ENCODE measurements at places on chromosomes 12 and 14.

GRCh38 chr14:95608637-95609235, 73.9 kb downstream of the GLRX5 start:
- DNase-seq = no peak

DNA sequence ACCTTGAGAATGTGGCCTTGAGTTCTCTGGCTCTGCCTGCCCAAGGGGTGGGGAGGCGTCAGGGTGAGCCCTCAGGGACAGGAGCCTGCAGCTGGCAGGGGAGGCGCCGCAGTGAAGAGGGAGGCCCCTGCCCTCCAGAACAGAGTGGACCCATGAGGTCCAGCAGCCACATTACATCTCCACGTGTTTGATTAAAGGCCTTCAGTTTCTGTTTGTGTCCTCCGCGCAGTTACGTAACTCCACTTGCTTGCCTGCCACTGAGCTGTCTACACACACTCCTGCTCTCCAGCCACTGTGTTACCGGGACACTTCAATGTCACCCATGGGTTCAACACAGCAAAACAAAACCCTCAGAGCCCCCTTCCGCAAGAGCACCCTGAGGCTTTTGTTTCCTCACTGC, 70.4 kb downstream of the CHGA start:
- no peak for DNase-seq

DNA sequence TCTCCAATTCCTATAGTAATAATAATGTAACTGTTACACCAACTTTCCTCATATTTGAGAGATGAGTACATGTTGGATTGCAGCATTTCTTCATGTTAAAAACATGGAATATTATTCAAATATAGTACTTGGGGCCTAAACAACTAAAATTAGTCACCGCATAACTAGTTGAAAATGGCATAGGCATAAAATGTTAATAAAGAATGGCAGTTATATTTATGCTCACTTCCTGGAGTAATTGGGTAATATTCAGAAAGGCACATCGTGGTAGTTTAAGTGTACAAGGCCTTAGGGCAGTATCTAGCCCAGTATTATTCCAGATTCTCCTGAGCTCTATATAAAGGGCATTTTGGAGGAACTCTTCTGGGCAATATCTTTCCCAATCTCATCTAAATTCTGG, 46.0 kb downstream of the ERGIC2 start:
- DNase-seq = no peak

DNA sequence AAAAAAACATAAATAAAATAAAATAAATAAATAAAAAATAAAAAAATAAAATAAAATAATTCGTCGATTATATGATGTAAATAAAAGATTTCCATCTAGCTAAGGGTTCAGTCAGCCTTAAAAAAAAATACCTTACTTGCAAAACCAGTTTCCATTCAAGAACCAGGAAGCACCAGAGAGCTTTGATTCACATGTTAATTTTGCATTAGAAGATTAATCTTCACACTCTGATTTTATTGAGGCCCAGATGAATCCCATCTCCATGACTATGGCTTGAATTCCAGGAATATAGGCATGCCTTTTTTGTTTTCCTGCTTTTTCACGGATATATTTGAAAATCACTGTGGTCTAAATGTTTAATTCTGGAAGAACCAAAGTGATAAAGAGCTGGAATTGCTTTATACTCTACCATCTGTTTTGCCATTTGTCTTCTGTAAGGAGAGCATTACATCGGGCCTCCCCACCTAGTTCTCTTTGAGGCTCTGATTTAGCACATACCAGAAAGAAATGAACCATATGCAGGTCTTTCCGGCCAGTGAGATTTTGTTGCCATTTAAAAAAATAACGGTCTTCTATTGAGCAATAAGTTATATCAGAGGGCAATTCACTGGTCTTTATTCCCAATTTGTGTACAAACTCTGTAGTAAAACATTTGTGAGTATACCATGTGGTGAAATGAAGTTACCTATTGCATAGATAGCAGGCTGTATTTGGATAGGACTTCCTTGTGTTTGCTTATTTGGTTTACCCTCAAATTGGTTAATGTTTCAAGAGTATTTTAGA, 175.5 kb downstream of the AEBP2 start:
- no peak for DNase-seq

- no peak for DNase-seq
Measured at GRCh38 chr14:100150932-100151587, 8.4 kb downstream of the DEGS2 start.

DNA sequence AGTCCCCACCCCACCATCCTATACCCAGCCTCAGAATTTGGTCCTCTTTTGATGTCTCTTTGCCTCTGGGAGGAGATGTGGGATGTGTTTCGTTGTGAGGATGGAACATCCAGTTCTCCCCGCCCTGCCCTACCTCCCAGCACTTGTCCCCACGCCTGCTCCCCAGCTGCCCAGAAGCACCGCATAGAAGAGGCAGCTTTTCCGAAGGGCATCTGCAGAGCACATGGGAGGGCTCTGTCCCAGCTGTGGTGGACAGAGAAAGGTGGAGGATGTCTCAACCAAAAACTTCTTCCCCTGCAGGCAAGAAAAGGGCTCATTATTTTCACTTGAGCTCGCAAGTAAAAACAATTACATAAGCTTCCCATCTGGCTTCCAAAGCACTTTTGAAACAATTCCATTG, 302.6 kb downstream of the PCNX1 start:
- DNase-seq = no peak

DNA sequence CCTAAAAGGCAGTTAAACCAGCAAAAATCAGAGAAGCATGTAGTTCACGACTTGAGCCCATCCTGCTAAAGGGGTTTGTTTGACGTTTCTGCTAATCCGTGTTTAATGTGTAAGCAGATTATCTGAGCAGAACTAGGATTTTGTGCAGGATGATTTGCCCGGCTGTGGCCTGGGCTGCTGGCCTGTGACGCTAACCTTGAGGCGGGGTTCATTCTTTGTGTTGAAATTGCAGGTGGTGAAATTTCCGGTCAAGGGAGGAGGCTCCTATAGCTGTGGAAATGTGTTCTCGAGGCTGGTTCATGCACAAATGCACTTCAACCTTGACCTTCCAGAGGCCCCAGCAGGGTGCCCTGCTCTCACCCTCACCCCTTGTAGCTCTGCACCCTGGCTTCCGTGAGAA, 63.7 kb downstream of the SLC24A4 start:
- peak; percentile 6 for DNase-seq

DNA sequence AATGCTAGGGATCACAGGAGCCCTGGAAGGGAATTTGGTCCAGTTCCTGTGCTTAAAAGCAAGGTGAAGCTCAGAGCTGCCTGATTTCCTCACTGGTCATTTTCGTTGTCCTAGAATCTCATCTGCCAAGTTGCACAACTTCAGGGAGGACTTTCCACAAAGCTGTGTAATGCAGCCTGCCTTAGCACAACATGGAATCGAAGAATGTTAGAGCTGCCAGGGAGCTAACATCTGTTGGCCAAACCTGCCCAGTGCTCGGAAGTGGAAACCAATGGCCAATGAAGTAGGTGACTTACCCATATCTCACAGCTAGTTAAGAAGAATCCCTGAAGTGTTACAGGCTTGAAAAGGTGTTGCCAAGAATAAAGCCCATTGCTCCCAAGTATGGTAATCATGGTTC, 79.9 kb upstream of the SSTR1 start:
- DNase-seq = no peak

DNA sequence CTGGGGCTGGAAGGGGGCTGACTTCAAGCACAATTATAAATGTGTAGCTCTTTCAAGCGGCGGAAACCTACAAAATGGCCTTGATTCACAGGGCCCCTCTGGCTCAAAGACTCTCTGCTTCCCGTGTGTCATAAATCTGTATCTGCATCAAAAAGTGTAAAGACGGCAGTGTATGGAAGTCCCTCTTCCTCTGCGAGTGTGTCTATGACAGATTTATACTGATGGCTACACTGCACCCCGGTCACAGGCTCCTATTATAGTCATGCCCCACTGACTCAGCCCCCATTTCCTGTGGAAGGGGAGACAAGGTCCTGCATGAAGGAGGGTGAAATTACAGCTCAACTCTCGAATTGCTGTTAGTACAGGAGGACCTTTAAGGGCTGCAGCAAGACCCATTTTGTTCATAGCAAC, 68.6 kb downstream of the HMGA2 start:
- DNase-seq = no peak

- DNase-seq = no peak
Measured at GRCh38 chr12:2101359-2101758, 48.6 kb downstream of the CACNA1C start.

DNA sequence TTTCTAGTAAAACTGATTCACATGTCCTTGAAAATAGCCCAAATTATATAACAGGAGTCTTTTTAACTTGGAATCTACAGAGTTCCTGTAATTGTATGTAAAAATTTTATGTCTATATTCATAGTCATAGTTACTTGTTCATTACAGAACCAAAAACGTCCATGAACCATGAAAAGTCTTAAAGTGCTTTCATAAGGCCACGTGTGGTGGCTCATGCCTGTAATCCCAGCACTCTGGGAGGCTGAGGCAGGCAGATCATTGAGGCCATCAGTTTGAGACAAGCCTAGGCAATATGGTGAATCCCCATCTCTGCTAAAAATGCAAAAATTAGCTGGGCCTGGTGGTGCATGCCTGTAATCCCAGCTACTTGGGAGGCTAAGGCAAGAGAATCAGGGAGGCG, 48.4 kb downstream of the GALNT4 start:
- no peak for DNase-seq

DNA sequence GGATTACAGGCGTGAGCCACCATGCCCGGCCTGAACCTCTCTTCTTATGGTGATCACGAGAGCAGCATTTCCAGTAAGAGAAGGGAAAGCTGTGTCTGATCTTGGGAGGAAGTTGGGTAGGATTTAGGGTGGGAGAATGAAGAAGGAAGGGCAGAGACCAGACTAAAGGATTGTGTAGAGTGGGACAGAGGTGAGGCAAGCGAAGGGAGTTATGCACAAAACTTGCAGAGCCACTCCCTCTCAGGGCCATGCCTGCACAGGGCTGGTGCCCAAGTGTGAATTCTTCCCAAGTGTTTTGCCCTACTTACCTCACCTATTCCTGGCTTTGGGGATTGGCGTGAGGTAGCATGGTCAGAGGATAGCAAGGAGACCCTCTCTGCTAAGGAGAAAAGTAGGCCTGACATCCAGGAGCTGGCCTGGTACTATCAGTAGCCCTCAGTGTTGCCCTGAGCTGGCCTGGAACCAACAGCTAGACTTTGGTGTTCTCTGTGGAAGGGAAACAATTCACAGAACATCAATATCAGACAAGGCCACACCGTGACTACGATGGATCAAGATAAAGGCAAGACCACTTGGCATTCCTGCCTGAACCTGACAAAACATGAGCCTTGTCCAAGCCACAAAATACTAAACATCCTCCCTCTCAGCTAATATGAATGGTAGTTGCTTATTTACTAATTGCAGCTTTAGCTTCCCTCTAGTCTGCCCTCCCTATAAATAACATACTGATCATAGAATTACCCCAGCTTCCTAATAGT, 201.0 kb upstream of the AMIGO2 start:
- DNase-seq = no peak

DNA sequence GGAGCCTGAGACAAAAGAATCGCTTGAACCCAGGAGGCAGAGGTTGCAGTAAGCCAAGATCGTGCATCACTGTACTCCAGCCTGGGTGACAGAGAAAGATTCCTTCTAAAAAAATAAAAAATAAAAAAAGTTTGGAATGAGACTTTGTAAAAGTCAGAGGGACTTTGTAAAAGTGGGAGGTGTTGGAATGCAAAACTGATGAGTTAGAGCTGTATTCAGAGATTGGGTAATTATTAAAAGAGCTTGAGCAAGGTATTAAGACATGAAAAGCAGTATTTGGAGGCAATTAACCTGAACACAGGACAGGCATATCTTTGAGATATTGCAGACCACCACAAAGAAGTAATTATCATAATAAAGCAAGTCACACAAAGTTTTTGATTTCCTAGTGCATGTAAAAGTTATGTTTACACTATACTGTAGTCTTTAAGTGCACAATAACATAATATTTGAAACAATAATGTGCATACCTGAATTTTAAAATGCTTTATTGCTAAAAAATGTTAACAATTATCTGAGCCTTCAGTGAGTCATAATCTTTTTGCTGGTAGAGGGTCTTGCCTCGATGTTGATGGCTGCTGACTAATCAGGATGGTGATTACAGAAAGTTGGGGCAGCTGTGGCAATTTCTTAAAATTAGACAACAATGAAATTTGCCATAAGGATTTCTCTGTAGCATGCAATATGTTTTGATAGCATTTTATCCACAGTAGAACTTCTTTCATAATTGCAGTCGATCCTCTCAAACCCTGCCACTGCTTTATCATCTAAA, 33.1 kb downstream of the PHLDA1 start:
- DNase-seq = no peak

GRCh38 chr14:103856607-103857006, 9.2 kb upstream of the PPP1R13B start:
- no peak for DNase-seq

DNA sequence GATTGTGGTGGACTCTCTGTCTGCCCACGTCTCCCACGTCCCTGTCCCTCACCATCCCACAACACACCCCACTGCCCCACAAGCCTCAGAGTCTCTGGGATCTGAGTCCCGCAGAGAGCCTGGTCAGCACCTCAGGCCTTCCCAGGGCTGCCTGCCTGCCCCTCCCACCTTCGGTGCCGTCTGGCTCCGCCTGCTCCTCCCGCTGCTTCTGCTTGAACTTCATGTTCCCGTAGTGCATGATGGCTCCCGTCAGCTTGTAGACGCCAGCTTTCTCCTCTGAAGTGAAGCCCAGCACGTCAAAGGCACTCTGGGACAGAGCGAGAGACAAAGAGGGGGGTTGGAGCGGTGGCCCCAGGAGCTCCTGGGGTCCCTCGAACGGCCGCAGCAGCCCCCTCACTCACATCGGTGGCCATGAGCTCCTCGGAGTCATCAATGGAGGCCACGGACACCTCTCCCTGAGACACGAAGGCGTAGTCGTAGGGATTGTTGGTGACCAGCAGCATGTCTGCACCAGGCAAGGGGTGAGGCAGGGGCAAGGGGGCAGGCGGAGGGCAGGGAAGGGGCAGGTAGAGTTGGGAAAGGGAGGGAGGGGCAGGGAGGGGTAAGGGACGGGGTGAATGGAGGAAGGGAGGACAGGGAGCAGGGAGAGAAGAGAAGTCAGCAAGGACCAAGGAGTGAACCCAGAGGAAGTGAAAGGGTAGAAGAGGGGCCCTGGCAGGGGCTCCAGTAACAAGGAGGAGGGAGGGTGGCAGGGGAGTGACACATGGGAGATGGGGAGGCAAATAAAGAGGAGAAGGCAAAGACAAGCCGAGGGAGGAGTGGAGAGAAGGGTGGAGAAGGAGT, 5.6 kb downstream of the MYH6 start:
- no peak for DNase-seq

DNA sequence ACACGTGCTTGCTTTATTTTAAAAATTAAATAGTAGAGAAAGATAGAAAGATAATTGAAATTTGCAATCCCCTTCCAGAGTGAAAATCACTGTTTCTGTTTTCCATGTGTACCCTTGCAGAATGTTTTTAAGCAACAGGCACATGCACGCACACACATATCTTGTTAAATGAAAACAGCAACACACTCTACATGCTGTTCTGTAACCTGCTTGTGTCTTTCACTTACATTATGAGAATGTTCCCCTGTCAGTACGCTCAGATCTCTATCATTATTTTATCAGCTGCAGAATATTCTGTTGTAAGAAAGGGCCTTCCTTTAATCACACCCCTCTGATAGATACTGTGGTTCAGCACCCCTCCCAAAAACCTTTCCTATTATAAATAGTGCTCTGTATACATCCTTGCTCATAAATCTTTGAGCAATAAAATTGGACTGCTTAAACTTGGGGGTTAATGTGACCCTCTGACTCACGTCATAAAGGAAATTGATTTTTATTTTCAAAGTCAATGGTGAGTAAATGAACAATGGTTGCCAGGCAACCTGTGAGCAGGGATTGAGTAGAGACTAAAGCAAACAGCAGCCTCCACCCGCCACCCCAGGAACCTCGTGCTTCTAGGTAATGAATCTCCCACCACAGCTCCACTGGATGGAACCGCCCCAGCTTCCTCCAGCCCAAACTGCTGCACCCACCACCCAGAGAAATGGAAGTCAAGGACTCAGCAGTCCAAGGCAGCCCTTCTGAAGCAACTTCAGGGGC, 31.9 kb upstream of the CHGA start:
- no peak for DNase-seq
